ENCODE measurements at places on chromosomes 5 and 9.

GRCh38 chr5:141172381-141173204, at the start of gene PCDHB7:
Gene PCDHB7, plus strand, starts transcription at chr5:141172644. Its CDS starts 192 bp downstream, at chr5:141172836.
- DNase-seq = no peak

DNA sequence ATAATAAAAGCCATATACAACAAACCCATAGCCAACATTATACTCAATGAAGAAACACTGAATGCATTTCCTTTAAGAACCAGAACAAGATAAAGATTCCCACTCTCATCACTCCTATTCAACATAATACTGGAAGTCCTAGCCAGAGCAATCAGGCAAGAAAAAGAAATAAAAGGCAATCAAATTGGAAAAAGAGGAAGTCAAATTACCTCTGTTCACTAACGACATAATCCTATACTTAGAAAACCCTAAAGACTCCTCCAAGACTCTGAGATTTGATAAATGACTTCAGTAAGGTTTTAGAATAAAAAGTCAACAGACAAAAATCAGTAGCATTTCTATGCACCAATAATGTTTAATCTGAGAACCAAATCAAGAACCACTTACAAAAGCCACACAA, 36.6 kb upstream of the HTR4 start:
- DNase-seq = no peak

- no peak for DNase-seq
These were observed 103.7 kb downstream of the SIL1 start for GRCh38 chr5:139094154-139095131.

DNA sequence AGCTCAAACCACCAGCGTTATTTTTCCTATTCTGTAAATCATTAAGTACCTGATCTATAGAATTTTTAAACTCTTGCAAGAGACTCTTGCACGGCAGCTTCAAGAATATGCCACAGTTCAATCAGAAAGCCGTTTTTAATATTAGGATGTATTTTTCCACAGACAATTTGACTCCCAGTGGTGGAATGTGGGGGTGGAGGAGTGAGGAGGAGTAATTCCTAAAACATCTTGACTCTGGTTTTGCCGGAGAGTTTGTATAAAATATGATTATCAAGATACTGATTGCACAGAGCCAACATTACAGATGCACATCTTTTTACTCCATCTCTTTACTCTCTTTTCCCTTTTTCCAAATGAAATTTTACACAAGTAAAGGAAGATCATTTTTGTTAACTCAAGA, 288.3 kb downstream of the ENC1 start:
- no peak for DNase-seq

DNA sequence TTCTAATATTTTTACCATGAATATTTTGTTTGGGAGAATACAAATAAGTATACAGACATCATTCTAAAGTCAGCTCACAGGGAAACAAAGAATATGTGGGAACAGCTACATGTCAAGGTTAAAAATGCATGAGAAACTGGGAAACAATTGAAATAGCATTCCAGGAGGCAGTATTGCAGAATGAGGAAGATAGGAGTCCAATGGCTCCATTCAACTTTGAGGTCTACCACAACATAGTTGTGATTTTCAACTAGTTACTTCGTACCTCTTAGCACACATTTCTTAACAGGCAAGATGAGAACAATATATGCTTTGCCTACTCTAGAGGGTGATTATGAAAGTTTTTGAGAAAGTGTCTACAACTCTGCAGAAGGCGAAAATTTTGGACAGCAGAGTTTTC, 35.2 kb upstream of the CAST start:
- no peak for DNase-seq

GRCh38 chr5:172380987-172381643, 73.2 kb downstream of the SH3PXD2B start:
- no peak for DNase-seq

DNA sequence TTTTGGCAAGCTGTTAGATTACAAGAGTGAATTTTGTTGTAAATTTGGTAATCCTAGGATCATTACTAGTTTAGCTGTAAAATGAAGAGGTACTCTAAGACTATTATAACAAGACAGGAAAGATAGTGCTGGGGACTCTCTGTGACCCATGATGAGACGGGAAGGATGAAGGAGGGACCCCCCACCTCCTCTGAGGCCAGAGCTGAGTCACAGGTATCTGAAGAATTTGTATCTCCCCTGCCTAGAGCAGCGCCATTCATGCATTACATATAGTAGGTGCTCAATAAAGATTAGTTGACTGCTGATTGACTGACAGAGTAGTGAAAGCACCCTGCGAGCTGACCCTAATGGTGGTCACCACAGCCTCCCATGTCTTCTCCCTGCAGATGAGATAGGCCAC, 202.8 kb downstream of the SNX18 start:
- DNase-seq = no peak

- no peak for DNase-seq
These were observed 140.2 kb downstream of the ALDH1A1 start for GRCh38 chr9:72812559-72813111.

GRCh38 chr9:106503759-106504158, 359.2 kb upstream of the ZNF462 start:
- DNase-seq = no peak

DNA sequence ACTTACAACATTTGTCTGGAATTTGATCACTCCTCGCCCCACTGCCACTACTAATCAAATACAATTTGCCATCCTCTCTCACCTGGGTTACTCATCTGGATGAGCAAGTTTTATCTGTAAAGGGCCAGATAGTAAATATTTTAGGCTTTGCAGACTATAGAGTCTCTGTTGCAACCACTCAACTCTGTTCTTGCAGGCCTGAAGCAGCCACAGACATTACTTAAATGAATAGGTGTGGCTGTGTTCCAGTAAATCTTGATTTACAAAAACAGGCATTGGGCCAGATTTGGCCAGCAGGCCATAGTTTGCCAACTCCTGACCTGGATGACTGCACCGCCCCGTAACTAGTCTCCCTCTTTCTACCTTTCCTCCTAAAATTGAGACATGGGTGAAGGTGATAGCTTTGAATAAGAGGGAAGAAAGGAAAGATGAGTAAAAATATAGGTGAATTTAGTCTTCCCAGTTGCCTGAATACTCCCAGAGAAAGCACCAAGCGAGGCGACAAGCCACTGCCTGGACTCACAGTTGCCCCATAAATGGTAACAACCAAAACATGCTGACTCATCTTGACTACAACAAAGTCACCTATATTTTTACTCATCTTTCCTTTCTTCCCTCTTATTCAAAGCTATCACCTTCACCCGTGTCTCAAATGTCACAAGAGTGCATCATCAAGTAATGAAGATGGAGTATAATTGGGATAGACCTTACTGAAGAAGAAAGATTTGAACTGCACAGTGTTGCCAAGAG, 32.5 kb upstream of the SCAMP1 start:
- DNase-seq = no peak

- DNase-seq = no peak
These were observed 56.3 kb upstream of the KCNN2 start for GRCh38 chr5:114305402-114306207.

DNA sequence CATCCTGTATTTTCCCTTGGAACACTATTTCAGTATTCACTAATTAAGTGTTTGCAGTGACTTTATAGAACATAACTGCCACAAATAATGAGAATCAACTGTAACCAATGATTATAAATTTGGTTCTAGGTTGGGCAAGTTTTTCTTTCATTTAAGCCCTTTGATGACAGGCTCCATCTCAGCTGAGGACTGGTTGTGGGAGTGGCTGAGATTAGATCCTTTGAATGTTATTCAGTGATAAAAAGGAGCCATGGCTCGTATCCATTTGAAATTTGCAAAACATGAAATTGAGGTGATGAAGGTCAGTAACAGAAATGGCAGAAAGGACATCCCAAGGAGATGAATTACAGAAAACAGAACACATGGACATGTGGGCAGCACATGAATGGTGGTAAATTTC, 138.1 kb upstream of the PCA3 start:
- DNase-seq = no peak

DNA sequence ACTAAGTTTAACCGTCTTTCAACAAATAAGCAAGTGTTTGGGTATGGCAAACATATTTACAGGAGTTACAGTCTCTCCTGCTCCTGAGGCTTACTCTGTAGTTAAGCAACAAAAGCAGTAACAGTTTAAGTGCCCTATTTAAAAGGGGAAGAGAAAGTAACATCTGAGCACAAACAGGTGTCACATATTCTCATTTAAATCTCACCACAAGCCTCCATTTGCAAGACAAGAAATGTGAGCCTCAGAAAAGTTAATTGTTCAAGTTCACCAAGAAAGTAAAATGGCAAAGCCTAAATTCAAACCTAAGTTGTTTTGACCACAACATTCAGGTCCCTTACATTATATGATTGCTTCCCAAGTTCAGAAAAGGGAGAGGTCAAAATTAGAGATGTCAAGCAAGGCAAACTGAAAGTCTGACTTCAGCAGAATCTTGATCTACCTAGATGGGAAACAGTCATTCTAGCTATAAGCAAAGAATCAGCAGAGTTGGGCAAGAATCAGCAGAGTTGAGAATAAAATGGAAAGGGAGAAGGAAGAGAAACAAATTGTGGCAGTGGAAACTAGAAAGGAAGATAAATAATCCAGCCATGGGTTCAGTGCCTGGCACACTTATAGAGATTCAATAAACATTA, 93.4 kb downstream of the STRBP start:
- DNase-seq = no peak

- no peak for DNase-seq
These were observed 103.0 kb downstream of the HSD17B3 start for GRCh38 chr9:96199006-96199405.

GRCh38 chr5:176822793-176823481, 12.6 kb downstream of the UNC5A start:
- no peak for DNase-seq

GRCh38 chr9:83936523-83936922, 15.3 kb upstream of the KIF27 start:
- DNase-seq = no peak

DNA sequence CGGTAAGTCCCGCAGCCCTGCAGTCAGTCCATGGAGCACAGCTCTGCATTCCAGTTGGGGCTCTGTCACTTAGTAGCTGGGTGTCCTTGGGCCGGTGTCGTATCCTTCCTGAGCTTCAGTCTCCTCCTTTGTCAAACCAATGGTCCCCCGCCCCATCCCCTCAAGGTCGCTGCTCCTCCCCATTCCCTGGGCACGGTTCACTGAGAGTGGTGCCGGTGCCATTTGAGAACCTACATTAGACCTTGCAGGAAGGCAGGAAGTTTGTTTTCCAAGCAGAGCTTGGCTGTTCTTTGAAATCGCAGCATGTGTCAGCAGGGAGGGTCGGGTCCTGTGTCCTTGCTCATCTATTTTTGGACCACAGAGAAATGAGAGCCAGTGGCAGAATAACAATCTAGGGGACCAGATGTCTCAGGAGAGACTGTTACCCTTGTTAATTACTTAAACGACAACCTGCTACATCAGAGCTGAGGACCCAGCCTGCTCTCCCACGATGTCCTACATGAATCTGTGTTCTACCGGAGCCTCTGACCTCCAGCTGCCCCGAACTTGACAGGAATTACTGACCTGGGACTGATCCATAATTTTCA, 21.7 kb upstream of the BARHL1 start:
- DNase-seq = no peak

GRCh38 chr9:129868872-129869486, 33.7 kb downstream of the USP20 start:
- DNase-seq = peak; percentile 74

DNA sequence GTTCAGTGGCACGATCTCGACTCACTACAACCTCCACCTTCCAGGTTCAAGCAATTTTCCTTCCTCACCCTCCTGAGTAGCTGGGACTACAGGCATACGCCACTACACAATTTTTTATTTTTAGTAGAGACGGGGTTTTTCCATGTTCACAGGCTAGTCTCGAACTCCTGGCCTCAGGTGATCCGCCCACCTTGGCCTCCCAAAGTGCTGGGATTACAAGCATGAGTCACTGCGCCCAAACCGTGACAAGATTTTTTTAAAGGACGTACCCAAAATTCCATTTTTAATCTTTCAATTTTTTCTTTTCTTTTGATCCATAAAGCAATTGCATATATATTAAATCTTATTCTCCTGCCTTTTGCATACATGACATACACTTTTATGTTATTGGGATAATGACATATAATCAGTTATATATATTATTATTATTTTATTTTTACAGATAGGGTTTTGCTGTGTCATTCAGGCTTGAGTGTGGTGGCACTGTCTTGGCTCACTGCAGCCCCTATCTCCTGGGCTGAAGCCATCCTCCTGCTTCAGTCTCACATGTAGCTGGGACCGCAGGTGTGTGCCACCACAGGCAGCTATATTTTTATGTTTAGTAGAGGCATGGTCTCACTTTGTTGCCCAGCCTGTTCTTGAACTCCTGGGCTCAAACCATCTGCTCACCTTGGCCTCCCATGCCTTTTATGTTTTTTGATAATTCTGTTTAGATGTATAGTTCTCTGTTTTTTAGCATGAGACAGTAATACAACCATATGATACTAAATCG, 71.9 kb downstream of the RAB24 start:
- DNase-seq = no peak

- DNase-seq = no peak
These were observed 6.2 kb downstream of the SH3TC2 start for GRCh38 chr5:149056616-149057165.

GRCh38 chr5:368183-369084, 46.9 kb downstream of the AHRR start:
- no peak for DNase-seq

DNA sequence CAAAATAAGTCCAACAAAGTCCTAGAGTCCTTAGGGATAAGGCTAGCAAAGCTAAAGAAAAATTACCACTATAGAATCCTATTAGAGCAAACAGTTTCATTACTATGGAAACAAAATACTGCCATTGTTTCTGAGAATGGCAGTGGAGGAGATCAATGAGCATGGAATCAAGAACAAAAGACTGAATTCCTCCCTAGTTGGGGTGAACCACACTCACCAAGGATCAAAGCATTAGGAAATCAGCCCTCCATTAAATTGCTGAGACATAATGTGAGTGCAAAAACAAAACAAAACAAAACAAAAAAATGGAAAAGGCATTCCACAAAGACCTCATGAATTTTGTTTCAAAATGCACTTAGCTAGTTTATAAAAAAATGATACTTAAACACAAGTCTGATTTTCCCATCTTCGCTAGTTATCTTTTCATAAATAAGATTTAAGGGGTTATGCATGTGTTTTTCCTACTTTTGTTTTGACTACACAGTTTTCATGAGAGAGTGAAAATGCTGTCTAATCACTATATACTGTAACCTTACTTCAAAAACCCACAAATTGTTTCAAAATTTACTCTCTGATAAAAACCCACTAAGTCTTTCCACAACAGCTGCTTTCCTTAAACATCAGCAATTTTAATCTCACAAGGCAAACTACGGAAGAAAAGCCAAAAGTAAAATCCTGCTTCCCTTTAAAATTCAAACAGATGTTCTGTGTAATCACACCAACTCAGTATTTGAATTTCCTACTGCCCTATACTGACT, 9.7 kb downstream of the SERINC5 start:
- no peak for DNase-seq

DNA sequence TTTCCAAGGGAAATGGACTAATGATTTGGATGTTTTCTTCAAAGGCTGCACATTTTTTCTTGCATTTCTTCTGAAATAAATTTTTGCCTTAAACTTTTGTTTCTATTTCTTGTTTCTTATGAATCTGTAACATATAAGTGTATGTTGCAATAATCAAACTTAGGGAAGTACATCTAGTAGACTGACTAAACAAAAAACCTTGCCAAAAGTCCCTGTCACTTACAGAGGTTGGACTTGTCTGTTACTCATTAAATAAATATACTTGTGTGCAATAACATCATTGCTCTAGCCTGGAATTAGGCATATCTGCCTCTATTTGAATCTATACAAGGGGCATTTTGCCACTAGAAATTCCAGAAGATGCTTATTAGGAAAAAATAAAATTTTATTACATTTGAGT, 56.6 kb downstream of the C6 start:
- no peak for DNase-seq
